Large intestine (tissue), 12 donors: ENCODE measurements at places on chromosomes 4 and X. TPM values are rescaled to one million over a fixed set of nuclear protein-coding genes. Genes with fewer than 3 reads are reported as not detected.

- no peak for DNase-seq
These were observed 231.5 kb upstream of the AGTR2 start for GRCh38 chrX:115939070-115939469.

- no peak for DNase-seq
These were observed 4.3 kb downstream of the OCIAD2 start for GRCh38 chr4:48902266-48902665.

SSX4B gene
- not detected for polyA plus RNA-seq

DNA sequence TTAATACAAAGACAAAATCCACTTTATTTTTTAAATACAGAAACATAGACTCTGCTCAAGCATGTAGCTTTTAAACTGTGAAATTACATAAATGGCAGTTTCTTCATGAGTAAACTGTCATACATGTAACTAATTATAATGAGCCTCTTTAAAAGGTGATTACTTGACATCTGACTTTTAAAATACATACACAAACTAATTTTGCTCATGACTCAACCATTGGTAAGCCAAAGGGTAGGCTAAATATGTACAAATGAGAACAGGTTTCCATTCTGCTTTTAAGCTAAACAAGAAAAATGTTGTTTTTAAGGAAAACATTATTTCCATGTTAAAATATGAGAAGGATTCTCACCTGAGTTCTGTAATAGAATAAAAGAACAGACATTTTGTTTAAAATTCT is 27.9 kb downstream of the CAMK2D start:
- no peak for DNase-seq

DNA sequence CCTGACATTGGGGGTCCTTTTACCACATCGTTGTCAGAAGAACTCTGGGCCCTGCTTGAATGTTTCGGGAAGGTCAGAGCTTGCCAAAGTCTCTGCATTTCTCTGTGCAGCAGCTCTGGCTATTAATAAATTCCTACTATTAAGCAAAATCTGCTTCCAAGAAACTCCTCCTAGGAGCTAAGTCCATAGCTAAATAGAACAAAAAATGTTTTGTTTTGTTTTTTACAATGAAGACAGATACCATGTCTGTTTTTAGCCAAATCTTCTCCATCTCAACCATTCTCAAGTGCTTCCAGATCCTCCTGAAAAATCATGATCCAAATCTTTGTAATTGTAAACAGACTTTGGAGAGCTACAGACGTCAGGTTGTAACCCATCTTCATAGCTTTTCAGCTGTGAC is 161.6 kb downstream of the SPATA18 start:
- no peak for DNase-seq

- DNase-seq: no peak
These were observed 103.1 kb downstream of the CHIC2 start for GRCh38 chr4:53961351-53961750.

MAGEC1 gene
- not detected for polyA plus RNA-seq

DNA sequence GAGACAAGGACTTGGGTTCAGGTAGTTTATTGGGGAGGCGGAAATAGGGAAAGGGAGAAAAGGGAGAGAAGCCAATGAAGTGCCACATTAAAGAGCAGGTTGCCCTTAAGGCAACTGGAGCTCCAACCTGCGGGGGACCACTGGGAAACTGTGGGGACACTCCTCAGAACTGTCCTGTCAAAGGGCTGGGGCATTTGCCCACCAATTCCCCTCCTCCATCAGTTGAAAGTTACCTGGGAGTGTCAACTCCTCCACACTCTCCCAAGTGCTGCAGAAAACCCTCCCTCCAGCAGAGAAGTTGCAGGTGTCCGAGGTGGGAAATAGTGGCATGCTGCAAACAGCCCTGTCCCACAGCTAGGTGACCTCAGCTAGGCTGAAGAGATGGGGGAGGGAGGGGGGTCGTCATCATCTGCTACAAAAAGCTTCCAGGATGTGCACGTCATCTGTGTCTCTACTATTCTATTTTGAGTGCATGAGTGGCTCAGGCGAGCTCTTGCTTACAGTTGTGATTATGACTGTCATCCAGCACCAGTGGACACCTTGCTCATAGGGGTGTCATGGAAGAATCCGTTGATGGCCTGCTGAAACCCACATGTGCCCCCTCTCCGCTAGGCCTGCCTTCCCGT is 41.5 kb upstream of the XPNPEP2 start:
- DNase-seq: no peak

VCX3B gene
- not detected for polyA plus RNA-seq

GRCh38 chrX:19658030-19658429 is 142.7 kb upstream of the MAP3K15 start:
- DNase-seq: no peak

DNA sequence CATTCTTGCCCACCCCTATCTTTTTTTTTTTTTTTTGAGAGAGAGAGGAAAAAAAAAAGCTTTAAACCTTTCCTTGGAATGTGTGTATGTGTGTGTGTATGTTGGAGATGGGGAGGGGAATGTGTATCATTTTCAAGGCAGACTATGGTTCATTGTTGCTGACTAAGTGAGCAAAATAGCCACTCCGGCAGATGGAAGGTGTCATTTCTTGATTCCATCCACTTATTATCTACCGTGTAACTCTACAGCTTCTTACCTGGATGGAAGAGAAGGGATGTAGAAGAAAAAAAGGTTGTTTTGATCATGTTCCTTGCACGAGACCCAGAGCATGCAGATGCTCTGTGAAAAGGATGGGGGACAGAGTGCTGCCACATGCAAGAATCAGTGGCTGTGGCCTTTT is 5.9 kb upstream of the GK2 start:
- DNase-seq: no peak

DNA sequence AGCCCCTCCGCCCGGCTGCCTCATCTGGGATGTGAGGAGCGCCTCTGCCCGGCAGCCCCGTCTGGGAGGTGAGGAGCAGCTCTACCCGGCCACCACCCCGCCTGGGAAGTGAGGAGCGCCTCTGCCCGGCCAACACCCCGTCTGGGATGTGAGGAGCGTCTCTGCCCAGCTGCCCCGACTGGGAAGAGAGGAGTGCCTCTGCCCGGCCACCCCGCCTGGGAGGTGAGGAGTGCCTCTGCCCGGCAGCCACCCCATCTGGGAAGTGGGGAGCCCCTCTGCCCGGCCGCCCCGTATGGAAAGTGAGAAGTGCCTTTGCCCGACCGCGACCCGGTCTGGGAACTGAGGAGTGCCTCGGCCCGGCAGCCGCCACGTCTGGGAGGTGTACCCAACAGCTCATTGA is 74.3 kb upstream of the TNIP3 start:
- no peak for DNase-seq

DNA sequence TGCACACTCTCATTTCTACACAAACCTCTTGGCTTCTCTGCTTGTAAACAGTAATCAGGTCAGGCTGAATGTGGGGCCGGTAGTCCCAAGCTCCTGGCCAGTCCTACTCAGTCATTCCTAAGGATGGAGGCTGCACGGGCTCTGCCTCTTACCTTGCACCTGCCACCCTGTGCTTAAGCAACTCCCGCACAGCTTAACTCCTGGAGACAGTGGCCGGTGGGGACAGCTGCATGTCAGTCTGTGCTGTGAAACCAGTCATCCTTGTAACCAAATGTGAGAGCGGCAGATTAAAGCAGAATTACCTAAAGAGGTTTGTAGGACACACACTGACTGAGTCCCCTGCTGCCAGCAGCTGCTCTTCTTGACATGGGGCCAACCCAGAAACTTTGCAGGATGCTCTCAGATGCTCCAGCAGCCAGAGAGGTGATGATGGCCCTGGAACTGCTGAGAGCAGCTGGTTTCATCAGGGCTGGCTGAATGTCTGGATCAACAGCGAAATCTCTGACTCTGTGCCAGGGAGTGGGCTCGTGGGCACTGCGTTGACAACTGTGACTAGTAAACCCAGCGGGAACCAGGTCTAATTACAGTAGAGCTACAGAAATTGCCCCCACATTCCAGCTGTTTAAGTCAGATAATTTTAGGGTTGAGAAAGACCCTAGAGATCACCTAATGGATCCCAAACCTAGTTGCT is 123.7 kb downstream of the ANAPC4 start:
- no peak for DNase-seq

GATA1 gene
- 0.76 TPM for polyA plus RNA-seq

SLC49A3 gene
- polyA plus RNA-seq: 4.6 TPM

C4orf51 gene
- not detected for polyA plus RNA-seq

GRCh38 chr4:6126971-6127745 is 73.2 kb downstream of the JAKMIP1 start:
- no peak for DNase-seq

AWAT2 gene
- polyA plus RNA-seq: not detected

DNA sequence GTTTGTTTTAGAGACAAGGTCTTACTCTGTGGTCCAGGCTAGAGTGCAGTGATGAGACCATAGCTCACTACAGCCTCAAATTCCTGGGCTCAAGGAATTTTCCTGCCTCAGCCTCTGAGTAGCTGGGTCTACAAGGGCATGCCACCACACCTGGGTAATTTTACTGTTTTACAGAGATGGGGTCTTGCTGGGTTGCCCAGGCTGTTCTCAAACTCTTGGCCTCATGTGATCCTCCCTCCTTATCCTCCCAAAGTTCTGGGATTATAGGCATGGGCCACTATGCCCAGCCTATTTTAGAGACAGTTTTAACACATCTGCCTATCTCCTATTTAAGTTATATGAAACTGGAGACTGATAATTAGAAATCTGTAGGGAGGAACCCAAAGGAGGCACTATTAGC is 53.8 kb downstream of the SPRY1 start:
- DNase-seq: no peak

OTUD5 gene
- 46.9 TPM for polyA plus RNA-seq

DNA sequence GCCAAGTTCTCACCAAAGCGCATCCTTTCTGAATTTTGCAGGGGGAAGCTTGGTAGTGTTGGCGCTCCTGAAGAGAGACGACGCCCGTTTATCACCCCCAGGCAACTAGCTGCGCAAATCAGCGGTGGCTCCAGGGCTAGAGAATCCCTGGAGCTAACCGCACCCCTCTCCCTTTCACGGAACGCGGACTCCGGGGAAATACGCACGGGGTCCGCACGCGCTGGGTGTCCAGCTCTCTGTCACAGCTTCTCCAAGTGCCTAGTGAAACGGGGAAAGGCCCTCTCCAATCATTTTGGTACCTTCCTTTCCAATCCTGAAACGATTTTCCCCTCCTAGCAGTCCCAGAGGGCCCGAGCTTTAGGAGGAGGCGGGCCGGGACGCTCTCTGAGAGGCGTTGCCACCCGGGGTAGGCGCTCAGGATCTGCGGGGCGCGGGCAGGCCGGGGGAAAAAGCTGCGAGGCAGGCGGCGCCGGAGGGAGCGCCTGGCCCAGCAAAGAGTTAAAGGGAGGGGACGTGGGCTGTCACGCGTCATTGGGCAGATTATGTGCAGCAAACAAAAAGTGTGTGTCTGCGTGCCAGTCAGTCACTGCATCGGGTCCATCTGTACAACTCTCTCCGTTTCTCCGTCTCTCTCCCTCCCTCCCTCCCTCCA is at the start of gene PRDM8:
TSS of gene PRDM8 (plus strand) at position 582 of the 652 bp plus-strand sequence. CDS start 2,578 bp downstream, outside the sequence.
- DNase-seq: no peak

FRMPD4 gene
- polyA plus RNA-seq: 0.19 TPM

- no peak for DNase-seq
These were observed at the start of gene ANOS1 for GRCh38 chrX:8731559-8732395. Gene ANOS1, minus strand, starts transcription at chrX:8732137. Its CDS starts 101 bp downstream, at chrX:8732036.

- DNase-seq: no peak
These were observed 808 bp downstream of the PRDM5 start for GRCh38 chr4:120921456-120922380.

- DNase-seq: no peak
These were observed at the start of gene NAP1L2 for GRCh38 chrX:73214426-73215094. Gene NAP1L2, minus strand, starts transcription at chrX:73214851. Its CDS starts 359 bp downstream, at chrX:73214492.

- DNase-seq: no peak
These were observed 31.6 kb downstream of the TKTL1 start for GRCh38 chrX:154327038-154327820.

DNA sequence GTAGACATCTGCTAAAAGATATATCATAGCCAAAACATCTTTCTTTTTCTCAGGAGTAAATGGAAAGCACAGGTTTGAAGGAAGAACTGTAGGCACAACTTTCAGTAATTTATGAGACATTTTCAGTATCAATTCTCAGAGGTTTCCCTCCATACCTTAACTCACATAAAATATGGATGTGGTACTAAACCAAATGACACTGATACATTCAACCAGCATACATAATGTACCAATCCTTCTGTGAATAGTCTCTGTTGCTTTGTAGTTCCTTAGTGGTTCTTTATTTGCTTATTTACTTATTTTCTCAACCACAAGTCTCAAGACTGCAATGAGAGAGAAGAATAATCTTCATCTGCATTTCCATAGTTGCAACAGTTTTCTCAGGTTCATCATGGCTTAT is 96.1 kb downstream of the ARHGAP24 start:
- no peak for DNase-seq

AFAP1 gene
- polyA plus RNA-seq: 19.3 TPM

- no peak for DNase-seq
These were observed 123.0 kb upstream of the AP1S2 start for GRCh38 chrX:15977644-15978043.

DNA sequence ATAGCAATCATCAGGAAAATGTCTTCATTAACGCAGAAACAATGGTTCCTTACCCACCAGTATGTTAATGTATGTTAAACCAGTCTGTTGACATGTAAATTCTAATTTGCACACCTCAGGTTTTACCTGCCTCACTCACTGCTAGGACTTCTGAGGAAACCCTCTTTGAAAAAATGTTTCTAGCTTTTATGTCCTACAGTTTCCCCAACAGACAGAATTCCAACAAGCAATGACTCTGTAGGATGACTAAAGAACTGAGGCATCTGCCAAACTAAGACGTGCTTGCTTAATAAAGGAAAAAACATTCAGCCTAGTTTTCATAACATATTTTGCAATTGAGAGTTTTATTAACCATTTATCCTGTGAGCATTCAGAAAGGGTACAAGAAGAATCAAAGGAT is 20.6 kb upstream of the SOX3 start:
- no peak for DNase-seq

DNA sequence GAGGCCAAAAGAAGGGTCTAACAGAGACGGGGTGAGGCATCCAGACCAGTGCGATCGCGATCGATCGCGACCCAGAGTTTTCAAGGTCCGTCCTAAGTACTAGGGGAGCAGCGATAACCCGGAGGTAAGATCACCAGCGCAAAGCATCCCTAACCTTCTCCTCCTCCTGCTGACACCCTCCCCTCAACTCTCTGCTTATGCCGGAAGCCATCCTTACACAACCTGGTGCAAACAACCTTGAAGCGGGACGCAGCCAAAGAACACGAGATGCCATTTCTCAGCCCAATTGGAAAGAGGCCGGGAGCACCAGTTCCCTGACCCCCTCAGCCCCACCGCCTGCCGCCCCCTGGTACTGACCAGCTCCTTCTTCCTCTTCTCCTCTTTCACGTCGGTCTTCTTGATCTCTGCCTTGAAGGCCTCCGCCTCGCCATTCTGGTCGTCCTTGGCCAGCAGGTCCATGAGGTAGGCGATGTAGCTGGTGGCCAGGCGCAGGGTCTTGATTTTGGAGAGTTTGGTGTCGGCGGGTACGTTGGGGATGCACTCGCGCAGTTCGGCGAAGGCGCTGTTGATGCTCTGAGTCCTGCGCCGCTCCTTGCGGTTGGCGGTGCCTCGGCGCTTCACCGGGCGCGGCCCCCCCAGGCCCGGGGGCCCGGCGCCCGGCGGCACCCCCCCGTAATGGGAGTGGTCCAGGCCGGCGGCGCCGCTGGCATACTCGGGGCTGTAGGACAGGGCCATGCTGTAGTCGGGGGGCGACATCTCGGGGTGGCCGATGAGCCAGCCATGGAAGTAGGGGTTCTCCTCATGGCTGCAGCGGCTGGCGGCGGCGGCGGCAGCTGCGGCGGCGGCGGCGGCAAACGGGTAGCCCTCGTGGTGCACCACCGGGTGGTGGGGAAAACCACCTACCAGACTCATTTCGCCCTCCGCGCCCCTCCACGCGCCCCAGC is 1.4 kb downstream of the HAND2 start:
- DNase-seq: no peak
